Stimulated activated CD4-positive, alpha-beta T cell treated with anti-CD3 and anti-CD28 coated beads, Interleukin-12 subunit alpha, Interleukin-12 subunit beta, amount 100 ng/mL, for 24 hours (primary cell): ENCODE measurements at places on chromosomes 4 and X.

- DNase-seq = no peak
These were observed 49.6 kb downstream of the STPG2 start for GRCh38 chr4:98093662-98094061.

GRCh38 chrX:9324676-9325075 is 140.2 kb upstream of the TBL1X start:
- no peak for DNase-seq

DNA sequence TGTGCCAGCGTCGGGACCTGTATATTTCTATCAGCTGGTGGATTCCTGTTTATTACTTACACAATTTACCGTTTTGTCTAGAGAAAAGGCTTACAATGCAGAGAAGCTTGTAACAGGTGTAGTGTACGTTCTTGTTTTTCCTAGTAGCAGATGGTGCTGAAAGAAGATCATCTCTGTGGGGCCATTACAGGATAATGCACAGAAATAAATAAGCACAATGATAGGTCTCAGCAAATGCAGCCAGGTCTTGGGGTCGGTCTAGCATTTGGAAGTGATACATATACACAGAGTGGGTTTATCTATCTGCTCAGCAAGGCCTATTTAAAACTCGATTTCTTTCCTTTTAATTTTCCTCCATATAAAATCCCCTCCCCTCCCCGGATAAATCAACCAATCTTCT is 180.9 kb upstream of the LCORL start:
- no peak for DNase-seq

DNA sequence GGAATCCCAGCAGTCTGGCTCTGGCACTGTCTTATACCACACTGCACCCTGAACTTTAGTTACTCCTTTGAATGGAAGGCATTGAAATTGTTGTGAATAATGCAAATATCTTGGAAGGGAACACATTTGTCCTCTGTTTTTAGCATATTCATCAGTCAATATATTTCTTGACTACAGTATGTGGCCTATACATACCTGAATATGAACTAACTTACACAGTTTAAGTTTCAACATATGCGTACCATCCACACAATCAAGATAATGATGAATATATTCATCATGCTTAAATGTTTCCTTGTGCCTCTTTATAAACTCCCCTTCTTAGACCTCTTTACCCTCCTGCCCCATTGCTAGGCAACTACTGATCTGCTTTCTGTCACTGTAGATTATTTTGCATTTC is 145.7 kb upstream of the ESX1 start:
- no peak for DNase-seq

DNA sequence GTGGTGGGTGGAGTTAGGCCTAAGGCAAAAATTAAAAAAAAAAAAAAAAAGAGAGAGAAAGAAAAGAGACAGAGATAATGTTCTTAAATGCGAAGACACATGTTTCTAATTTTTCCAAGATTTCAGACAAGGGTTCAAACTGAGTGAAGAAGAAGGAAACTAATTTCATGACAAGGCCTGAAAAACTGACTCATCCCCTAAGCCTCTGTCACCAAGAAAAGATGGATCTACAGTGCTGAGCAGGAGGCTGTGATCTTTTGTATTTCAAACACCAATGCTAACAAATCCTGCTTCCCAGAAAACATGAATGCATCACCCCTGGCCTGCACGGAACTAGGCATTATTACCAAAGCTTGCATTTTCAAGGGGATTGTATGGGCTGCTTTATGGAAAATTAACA is 75.3 kb downstream of the PPARGC1A start:
- DNase-seq = no peak

GRCh38 chr4:4362991-4363697 is 23.8 kb upstream of the NSG1 start:
- no peak for DNase-seq

GRCh38 chr4:791898-792625 is 33.9 kb downstream of the CPLX1 start:
- peak; percentile 32 for DNase-seq

- no peak for DNase-seq
These were observed 47.9 kb upstream of the BLTP1 start for GRCh38 chr4:122104184-122104583.

GRCh38 chr4:89665662-89666061 is 171.3 kb downstream of the SNCA start:
- no peak for DNase-seq

DNA sequence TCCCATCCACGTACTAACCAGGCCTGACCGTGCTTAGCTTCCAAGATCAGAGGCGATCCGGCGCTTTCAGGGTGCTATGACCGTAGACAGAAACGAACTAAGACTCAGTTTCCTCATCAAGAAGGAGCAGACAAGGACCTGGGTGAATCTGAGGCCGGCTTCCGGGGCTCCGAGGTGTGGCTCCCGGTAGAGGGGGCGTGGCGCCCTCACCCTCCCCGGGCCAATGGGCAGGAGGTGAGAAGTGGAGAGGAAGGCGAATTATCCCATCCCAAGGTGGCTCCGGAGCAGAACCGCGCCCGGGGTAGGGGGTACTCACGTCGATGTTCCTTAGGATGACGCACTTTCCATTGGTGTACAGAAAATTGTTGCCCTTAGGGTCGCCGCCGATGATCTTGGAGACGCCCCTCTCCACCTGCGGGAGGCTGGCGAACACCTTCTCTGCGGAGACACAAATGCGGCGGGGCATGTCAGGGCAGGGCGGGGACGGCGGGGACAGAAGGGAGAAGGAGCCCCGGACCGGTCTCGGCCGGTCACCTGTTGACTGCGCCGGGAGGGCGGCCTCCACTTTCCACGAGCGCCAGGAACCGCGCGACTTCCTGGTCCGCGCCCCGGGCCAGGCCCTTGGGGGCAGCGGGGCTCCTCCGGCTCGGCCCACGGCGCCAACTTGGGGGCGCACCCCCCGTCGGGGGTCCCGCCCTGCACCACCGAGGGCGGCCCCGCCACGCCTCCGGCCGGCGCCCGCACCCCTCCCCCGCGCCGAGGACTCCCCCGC is 616 bp downstream of the WDR1 start:
- DNase-seq = peak; percentile 72

DNA sequence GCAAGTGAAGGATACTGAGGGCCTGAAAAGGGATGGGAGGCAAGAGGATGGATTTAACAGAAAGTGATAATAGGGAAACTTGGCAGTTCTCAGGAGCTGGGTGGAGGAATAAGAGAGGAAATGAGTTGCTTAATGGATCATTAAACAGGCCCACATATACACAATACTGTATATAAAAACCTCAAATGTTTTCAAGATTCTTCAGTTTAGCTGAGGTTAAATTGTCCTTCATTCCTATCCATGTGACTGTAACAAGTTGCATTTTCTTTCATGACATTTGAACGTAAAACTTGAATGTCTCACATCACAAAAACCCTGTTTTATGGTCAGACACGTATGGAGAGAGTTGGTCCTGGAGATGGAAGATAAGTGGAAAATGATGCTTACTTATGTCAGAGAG is 76.5 kb upstream of the PLAC8 start:
- no peak for DNase-seq

DNA sequence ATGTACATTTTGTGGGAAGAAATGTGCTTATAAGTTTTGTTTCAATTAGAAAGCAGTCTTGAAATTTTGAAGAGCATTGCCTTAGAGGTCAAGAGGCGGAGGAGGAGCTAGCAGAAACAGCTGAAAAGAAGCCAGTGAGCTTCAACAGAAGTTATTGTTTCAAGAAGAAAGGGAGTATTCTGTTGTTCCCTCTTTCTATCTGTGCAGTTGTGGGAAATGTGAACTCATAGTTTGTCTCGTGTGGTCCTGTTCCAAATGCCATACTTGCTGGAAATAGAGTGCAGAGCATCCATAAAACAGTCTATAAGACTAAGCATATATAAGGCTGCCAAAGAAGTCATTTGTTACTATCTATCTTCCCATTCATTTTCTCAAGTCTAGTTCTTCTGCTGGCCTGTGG is 1015.7 kb downstream of the DMD start:
- no peak for DNase-seq

GRCh38 chr4:40349561-40350198 is 14.5 kb downstream of the CHRNA9 start:
- no peak for DNase-seq

- DNase-seq = peak; percentile 13
These were observed 4.3 kb upstream of the HAUS7 start for GRCh38 chrX:153474718-153475117.

- DNase-seq = no peak
These were observed 66.9 kb upstream of the GRID2 start for GRCh38 chr4:92236877-92237276.

DNA sequence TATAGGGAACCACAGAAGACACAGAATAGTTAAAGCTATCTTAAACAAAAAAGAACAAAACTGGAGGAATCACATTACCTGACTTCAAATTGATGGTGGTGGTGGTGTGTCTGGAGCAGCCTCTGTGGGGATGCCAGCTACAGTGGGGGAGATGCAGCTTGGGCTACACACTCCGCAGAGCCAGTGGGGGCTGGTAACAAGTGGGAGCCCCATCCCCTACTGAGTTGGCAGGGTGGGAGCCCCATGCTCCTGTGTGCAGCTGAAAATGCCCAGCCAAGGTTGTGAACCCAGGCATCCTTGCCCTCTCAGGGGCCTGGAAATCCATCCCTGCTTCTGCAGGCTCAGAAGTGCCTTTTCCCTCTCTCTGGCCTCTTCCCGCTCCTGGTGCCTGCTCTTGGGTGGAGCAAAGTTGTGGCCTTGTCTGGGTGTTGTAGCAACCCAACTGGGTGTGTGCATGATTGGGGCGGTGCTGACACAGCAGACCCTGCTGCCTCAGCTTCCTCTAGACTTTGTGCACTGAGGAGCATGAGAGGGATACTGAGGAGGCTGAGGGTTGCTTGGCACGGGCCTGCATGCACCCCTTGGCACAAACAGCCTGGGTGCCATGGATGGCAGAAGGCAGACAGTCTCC is 38.9 kb downstream of the SH3BGRL start:
- DNase-seq = no peak
